ENCODE measurements at places on chromosomes 5 and 9. TPM values are rescaled to one million over a fixed set of nuclear protein-coding genes. Genes with fewer than 3 reads are reported as not detected.

GRCh38 chr5:107919969-107920368 is 249.2 kb upstream of the EFNA5 start:
- DNase-seq = no peak
- H3K36me3 ChIP-seq = no peaks in the 10 kb centered on the region
- no peak overlapping the region for H3K27ac ChIP-seq
- H3K4me1 ChIP-seq = no peaks in the 10 kb centered on the region
- no peak overlapping the region for H3K4me3 ChIP-seq
- no peaks in the 10 kb centered on the region for H3K27me3 ChIP-seq

- H3K4me3 ChIP-seq = no peak overlapping the region
- H3K27me3 ChIP-seq = no peaks in the 10 kb centered on the region
- no peak for DNase-seq
- H3K4me1 ChIP-seq = peaks cover 11% of the 10 kb centered on the region
- no peaks in the 10 kb centered on the region for H3K36me3 ChIP-seq
Measured at GRCh38 chr5:139514486-139514856, 31.9 kb upstream of the STING1 start.

SGCD gene
- 0.28 TPM for total RNA-seq

- no peaks in the 10 kb centered on the region for H3K36me3 ChIP-seq
- no peak overlapping the region for H3K27ac ChIP-seq
- no peak overlapping the region for H3K4me3 ChIP-seq
- no peaks in the 10 kb centered on the region for H3K27me3 ChIP-seq
- no peaks in the 10 kb centered on the region for H3K4me1 ChIP-seq
Measured at GRCh38 chr9:130991778-130992681, 16.9 kb upstream of the LAMC3 start.

DNA sequence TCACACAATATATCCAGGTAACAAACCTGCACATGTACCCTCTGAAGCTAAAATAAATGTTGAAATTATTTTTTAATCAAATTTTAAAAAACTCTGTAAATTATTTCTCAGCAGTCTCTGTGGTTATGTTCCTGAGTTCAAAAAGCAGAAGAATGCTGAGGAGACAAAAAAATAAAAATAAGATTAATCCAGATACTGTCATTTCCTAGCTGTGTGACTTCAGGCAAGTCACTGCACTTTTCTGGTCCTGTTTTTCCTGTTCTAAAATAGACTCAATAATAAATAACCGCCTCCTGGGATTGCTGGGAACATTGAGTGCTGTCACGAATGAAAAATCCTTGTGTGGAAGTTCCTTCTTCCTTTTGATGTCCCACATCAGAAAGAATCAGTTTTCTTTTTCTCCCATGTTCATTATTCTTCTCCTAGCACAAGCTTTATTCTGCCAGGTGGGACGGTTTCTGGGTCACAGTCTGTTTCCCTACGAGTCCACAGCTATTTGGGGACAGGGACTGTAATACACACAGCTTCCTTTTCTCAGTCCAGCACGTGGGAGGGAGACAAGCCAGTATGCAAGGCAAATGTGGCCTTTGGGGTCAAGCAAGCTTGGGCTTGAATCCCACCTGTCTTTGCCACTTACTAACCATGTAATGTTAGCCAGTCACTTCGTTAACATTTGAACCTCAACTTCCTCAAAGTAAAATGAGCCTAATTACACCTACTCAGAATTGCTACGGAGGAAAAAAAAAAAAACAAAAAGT is 156.9 kb downstream of the TRIM32 start:
- no peak overlapping the region for H3K4me3 ChIP-seq
- H3K27me3 ChIP-seq = no peaks in the 10 kb centered on the region

DNA sequence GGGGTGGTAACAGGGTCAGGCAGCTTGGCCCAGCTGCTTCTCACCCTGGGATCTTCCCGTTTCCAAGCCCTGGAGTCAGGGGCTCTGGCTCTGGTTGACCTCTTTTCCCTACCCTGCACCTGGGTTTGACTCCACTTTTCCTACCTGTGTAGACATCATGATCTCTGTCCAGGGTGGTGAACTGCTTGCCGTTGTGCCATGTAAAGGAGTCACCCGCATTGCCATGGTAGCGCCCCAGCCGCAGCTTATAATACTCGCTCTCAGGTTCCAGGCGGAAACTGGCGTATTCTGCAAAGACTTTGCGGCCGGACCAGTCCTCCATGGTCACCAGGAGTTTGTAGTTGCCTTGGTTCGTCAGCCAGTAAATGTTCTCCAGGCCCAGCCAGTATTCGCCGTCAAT is 30.9 kb downstream of the ANGPTL2 start:
- H3K36me3 ChIP-seq = no peaks in the 10 kb centered on the region
- DNase-seq = no peak
- H3K4me3 ChIP-seq = no peak overlapping the region
- H3K27me3 ChIP-seq = no peaks in the 10 kb centered on the region
- no peak overlapping the region for H3K27ac ChIP-seq
